ENCODE measurements at places on chromosomes 11 and 22.

- no peak for DNase-seq
Observed at GRCh38 chr11:47907499-47907898, 59.3 kb upstream of the NUP160 start.

GRCh38 chr11:4105916-4106315 lies 11.3 kb downstream of the RRM1 start:
- DNase-seq, result no peak

DNA sequence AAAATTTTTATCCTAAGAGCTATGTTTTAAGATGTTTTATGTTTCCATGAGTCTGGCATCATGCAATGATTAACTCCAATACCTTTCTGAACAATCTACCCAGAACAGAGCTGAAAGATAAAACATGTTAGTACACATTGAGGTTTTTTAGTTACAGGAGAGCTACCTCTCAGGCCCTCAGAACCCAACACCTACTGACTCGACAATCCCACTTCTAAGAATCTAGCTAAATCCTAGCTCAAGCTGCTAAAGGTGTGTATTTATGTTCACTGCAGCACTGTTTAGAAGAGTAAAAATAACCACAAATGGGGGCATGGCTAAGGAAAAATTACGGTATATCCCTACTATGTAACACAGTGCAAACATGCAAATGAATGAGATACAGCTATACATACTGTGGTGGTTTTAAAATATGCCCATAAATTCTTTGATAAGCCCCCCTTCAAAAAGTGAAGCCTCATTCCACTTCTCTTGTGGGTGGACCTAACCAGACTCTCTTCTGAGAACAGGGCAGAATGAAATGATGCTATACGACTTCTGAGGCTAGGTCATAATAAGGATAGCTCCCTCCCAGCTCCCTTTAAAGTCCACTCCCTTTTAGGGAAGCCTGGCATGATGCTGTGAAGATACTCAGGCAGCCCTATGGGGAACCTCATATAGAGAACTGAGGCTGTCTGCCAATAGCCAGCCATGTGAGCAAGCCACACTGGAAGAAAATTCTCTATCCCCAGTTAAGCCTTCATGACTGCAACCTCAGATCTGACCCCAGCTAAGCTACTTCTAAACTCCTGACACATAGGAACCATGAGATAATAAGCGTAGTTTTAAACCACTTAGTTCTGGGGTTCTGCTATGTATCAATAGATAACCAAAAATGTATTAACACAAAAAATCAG lies 29.5 kb downstream of the TMEM123 start:
- no peak for DNase-seq

- no peak for DNase-seq
Observed at GRCh38 chr22:42372976-42373375, 59.2 kb downstream of the NFAM1 start.

DNA sequence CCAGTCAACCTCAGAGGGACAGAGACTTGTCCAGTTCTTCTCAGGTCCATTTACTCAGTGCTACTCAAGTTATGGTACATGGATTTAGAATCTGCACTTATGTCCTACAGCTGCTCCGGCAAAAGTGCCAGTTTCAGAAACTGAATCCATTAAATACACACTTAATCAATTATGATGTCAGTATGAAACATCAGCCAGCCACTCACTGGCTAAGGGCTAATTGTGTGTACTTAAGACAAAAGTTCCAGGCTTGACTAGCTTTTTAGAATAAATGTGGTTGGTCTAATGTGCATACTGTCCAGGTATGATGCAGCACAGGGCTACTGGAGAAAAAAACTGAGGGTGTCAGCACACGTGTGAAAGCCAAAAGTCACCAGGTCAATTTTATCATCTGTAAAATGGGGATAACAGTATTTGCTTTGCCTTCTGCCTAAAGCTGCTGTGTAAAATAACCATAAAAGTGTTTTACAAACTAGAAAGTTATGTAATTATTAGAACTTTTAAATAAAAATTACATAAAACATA lies 55.4 kb upstream of the CYP2D6 start:
- DNase-seq, result no peak

DNA sequence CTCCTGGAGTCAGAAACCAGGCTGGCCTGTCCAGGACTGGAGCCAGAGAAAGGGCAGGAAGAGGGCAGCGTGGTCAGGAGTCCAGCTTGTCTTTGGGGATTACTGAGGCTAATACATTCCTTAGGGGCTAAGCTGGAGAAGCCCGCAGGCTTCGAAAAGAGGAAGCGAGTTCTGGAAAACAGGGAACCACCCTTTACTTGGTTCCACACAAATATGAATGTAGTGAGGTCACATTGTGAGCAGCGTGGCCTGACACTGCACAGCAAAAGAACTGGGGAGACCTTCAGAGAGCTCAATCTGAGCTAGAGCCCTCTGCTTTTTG lies 132.3 kb downstream of the CEP164 start:
- no peak for DNase-seq

GRCh38 chr11:99968336-99968735 lies 718.8 kb upstream of the ARHGAP42 start:
- DNase-seq, result no peak

GRCh38 chr11:107041088-107041444 lies 22.8 kb upstream of the GUCY1A2 start:
- DNase-seq, result no peak

DNA sequence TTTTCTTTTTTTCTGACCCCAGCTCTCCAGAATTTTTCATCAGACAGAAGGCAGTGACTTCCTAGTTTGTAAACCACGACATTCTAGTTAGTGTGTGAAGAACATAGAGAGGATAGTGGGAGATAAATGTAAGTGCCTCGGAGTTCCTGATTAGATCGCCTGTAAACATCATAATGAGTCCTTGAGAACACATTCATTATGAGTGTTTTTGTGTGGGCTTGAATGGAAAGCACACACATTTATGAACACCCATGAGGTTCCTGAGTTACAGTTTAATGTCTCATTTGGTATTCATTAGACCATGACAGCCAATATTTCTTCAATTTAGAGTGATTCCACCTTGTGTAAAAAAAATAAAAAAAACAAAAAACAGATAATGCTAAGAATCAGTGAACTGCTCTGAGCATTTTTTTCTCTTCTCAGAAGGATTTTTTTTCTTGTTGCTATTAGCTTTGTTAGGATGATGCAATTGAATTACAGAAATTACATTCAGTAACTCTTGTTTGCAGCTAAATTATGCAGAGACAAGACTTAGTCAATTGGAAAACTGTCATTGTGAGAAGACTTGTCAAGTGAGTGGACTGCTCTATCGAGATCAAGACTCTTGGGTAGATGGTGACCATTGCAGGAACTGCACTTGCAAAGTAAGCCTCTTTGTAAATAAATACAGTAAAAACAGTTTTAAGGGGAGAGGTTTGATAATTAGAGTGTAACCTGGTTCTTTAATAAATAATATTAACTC lies 257.6 kb downstream of the NELL1 start:
- DNase-seq, result no peak

DNA sequence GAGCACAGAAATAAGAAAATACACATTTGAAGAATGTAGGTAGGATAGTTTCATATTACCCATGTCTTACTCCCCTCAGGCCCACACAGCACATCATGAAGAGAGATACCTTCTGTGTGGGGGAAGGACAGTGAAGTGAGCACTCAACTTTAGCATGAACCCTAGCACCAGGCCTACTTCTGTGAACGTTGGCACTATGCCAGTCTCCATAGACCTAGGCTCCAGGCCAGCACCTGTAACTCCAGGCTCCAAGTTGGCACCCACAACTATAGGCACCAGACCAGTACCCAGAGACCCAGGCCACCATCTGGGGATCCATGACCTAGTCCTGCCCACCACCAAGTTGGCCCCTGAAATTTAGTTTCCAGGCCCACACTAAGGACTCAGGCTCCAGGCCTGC lies 410.9 kb downstream of the INSC start:
- no peak for DNase-seq

DNA sequence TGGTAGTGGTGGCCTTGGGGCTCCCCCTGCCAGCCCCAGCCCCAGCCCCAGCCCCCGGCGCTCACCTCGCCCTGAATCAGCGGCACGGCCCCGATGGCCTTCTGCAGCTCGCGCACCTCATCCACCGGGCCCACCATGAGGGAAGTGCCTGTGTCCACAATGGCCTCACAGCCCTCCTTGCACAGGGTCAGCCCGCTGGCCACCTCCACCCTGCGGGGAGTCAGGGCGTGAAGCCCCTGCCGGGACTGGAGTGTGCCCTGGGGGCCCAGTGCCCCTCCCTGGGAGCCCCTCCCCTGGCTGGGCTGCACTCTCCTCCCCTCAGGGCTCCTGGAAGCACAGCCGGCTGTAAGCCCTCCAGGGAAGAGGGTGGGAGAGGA lies 3.5 kb upstream of the IFITM10 start:
- DNase-seq, result no peak

DNA sequence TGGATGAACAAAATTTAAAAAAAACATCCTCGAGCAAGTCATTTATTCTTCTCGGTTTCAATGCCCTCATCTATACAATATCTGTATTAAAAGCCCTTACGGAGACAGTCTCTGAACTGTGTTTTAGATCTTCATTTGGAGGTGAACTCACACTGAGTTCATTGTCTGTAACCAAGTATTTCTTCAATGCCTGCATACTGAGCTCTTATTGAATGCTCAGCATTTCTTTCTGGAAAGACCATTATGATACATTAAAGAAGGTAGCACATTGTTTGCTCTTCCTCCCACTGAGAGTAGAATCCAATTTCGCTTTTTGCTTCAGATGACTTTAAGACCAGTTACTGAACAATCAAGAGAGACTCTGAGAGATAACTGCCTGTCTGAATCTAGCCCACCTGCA lies 1.7 kb upstream of the ANO3 start:
- no peak for DNase-seq

- no peak for DNase-seq
Observed at GRCh38 chr11:15770798-15771414, 585.4 kb downstream of the SOX6 start.

DNA sequence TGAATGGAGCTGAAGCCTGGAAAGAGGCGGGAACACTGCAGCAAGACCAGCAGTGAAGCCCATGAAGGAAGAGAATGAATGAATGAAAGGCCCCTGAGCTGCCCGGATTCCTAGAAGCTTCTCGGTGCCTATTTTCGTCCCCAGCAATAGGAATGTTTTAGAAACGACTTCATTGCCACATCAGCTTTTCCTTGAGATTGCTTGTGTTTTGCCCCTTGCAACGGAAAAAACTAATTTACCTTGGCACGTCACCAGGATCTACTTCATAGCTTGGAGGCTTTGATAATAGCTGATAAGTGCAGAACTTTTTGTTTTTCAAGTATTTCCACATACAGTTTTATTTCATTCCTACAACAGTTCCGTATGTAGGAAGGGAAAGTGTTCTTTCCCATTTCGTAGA lies 248.9 kb upstream of the NARS2 start:
- DNase-seq, result no peak

- no peak for DNase-seq
Observed at GRCh38 chr22:38196791-38197419, 4.9 kb upstream of the MAFF start.

GRCh38 chr11:35523331-35523768 lies 2.1 kb downstream of the PAMR1 start:
- no peak for DNase-seq

DNA sequence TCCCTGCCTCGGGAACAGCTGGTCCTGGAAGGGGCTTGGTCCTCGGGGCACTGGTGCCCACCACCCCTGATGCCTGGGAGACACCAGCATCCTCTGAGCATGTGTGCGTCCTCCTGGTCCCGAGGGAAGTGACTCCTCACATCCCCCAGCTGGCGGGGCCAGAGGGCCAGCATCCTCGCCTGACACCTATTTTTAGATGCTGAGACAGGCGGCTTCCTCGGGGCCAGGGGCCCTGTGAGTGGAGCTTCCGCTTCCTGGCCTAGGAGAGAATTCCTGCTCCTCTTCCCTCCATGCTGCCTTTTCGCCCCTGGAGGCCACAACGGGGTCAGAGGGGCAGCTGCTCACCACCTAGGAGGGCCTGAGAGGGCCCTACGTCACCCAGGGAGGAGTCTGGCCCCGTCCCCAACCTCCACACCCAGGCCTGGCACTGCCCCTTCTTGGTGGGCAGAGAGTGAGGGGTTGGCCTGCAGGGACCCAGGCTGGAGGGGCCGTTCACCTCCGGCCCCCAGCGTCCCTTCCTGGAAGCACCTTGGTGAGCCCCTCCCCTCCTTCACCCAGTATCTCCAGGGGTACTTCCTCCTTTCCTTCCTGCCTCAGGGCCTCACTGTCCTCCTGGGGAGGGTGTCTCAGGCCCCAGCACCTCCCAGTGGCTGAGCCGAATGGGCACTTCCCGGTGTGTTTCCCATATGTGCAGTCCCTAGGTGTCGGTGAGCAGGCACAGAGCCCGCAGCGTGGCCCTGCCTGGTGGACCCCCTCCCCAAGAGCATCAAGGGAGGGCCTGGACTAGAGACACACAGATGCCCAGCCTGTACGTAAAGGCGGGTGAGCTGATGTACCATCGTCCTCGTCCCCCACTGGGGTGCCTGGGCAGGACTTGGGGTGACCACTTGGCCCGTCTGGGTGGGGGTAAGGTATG lies 6.1 kb downstream of the CD81 start:
- no peak for DNase-seq

DNA sequence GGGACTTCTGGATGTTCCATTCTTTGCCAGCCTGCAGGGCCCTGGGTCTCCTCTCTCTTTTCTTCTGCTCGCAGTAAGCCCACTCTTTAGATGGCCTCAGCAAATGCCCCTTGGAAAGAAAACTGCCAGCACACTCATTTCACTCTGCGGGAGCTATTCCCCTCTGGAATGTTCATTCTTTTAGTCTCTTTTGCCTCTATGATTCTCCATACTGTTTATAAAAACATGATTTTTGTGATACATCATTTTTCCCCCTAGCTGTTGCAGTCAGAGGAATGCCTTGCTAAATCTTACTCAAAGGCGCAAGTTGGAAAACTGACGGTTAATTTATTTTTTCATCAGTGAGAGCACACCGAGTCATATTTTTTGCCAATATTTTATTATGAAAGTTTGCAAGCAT lies 184.9 kb downstream of the SNX19 start:
- no peak for DNase-seq

- peak; percentile 63 for DNase-seq
Observed at GRCh38 chr11:66625041-66625751, 8.8 kb downstream of the RBM14 start.

DNA sequence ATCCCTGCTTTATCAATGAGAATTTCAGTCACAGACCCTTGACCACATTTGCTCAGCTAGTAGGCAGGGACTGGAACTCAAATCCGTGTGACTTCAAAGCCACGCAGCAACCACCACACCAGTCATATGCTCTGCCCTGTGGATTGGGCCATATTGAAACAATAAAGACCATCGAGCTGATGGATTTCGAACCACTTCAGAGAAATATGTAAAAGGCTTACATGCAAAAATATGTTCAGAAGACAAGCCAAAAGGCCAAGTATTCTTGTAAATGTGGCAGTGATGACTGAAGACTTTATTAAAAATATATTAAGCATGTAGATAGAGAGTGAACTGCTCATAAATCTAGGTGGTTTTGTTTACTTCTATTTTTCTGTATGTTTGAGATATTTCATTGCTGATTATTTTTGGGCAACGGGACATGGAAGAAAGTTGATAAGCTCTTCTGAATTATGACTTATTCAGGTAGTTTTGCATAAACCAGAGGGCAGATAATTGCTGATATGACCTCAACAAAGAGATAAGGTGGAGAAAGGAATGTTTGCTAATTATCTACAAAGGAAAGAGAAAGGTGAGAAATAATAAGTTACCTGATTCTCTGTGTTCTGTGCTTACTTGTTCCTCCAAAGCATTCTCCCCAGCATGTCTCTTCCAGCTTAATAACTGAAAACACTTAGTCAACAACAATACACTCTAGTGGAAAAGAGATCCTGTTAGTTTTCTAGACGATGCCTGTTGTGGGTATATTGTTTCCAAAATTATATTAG lies 99.4 kb downstream of the PDHX start:
- DNase-seq, result no peak

Measured in cerebellum (tissue), 4 donors.